Activated gamma-delta T cell treated with anti-CD3 and anti-CD28 coated beads, Interleukin-2, amount 50 U/mL, for 16 hours (primary cell): ENCODE measurements at places on chromosomes 4 and X.

- no peak for DNase-seq
These were observed 84.7 kb downstream of the SH3BGRL start for GRCh38 chrX:81286608-81287007.

GRCh38 chrX:69290292-69290691 lies 125.0 kb upstream of the PJA1 start:
- DNase-seq = no peak

- DNase-seq = no peak
These were observed 423.3 kb downstream of the RAPGEF2 start for GRCh38 chr4:159526172-159526571.

GRCh38 chr4:111991163-111991562 lies 154.1 kb upstream of the FAM241A start:
- DNase-seq = no peak

DNA sequence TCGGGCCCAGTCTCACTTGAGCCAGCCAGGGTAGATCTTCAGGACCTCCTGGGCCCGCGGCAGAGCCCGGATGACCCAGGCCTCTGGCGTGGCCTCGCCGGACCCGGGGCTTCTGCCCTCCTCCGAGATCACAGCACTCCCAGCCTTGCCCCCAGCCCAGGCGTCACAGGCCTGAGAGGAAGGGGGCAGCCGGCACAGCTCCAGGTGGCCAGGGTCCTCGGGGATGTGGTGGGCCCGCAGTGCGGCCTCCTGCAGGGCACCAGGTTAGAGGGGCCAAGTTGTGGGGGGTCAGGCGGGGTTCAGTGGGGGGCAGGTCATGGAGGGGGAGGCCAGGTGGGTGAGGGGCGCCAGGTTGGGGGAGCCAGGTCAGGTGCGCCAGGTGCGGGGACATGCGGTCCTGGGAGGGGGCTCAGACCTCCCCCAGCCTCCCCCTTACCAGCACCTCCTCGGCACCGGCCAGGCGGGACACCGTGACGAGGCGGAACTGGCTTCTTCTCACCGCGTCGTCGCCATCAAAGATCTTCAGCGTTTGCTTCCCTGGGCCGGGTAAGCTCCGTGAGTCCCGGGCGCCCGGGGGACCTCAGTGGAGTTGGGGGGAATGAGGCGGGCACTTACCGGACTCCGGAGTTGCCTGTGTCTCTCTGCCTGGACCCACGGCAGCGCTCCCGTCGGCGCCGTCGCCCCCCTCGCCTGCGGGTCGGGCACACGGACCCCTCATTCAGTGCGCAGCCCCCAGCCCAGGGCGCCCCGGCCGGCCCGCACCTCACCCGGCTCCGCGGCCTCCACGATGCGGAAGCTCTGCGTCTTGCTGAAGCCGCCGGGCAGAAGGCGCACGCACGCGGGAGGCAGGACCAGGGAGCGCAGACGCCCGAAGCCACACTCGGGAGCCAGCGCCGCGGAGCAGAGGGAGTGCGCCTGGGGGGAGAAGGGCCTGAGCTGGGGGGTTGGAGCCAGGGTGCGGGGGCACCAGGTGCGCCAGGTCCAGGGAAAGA lies 6.0 kb downstream of the DGKQ start:
- no peak for DNase-seq

DNA sequence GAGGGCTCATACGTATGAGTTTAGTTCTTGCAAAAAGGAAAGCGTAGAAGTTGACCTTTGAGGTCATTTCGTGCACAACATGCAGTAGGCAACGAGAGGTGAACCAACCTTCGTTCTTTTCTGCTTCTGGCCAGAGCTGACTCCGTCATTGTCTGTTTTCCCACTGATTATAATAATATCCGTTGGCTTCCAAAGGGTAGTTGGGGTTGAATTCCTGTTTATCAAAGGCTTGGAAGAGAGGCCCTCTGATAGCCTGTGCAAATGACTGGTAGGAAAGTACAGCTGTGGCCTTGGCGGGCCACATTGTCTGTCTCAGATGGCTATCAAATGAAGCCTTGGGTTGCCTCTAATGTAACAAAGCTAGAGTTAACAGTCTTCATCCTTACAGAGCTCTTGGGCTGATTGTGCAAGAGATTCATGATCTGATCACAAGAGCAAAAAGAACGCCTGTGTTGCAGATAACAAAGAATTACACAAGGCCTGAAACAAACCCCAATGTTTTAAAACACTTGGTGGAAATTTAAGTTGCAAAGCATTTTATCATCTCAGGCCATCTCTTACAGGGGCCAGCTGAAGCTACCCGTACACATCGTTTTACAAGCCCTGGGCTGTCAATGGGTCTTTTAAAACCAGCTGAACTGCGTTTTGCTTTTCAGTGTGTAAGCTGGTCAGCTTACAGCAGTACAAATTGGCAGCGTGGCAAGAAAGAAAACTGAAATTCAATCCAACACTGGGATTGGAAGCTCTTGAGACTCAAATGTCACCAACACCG lies 46.1 kb upstream of the FAM9C start:
- no peak for DNase-seq

- DNase-seq = no peak
These were observed 218.6 kb upstream of the FAM47A start for GRCh38 chrX:34350561-34351335.

GRCh38 chr4:74536557-74536956 lies 91.6 kb downstream of the AREG start:
- no peak for DNase-seq

DNA sequence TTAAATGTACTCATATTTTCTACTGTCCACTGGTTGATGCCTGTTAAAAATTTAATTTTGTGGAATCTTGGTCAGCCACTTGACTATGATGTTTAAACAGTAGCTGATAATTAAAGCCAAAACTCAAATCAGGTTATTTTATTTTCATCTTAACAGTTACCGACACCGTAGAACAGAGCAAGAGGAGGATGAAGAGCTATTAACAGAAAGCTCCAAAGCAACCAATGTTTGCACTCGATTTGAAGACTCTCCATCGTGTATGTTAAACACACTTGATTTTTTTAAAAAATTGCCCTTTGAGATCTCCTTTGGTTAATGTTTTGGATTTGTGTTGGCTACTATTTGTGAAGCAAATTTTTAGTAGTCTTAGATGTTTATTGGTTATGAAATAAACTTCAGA lies 10.7 kb downstream of the SMARCA5 start:
- no peak for DNase-seq
